ENCODE measurements at places on chromosomes 3 and 15.

GRCh38 chr3:55690177-55690576 is 203.1 kb upstream of the WNT5A start:
- no peak for DNase-seq

DNA sequence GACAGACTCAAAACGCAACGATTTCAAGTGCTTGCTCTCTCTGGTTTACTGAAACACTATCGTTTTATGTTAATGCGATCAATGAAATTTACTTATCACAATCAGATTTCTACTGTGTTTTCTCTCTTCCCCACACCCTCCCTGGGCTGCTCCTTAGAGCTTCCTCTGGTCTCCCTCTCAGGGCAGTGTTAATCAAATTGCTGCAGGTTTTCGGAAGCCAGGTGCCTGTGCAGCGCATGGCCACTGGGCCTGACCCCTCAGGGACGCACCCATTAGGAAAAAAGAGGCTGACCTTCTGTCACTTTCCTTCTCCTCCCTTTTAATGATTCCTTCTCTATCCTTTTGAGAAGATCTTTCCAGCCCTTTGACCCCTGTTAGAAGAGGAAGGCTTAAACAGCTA is 134.5 kb upstream of the ONECUT1 start:
- DNase-seq, result no peak

DNA sequence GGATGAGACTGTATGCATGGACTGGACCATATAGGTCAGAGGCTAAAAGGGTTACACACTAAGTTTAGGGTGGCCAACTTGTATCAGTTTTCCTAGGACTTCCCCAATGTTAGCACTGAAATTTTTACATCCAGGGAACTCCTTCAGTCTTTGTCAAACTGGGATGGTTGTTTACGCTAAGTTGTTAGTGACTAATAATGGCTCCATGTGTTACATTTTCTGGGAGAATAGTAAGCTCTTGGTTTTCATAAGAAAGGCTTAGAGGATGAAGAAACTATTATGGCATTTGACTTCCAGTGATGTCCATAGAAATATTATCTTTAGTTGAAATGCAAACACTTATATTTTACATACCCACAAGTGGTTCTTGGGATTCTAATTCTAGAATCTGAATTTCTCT is 57.9 kb upstream of the ST3GAL6 start:
- DNase-seq, result no peak

GRCh38 chr3:73719413-73719851 is 94.7 kb upstream of the PDZRN3 start:
- no peak for DNase-seq

DNA sequence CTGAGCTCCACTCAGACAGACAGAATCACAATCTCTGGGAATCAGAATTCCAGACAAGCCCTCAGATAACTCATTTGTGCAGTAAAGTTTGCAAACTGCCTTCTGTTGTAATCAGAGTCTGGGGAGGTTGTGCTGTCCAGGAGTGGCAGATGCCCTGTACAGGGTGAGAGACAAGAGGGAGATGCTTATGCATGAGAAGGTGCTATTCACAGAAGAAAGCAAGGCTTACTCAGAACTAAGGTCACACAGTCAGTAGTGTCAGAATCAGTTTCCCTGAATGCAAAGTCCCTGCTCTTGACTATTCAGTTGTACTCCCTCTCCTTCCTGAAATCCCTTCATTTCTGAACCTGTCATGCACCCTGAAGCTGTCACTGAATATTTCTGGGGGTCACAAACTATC is 43.7 kb downstream of the SRPRB start:
- DNase-seq, result no peak

DNA sequence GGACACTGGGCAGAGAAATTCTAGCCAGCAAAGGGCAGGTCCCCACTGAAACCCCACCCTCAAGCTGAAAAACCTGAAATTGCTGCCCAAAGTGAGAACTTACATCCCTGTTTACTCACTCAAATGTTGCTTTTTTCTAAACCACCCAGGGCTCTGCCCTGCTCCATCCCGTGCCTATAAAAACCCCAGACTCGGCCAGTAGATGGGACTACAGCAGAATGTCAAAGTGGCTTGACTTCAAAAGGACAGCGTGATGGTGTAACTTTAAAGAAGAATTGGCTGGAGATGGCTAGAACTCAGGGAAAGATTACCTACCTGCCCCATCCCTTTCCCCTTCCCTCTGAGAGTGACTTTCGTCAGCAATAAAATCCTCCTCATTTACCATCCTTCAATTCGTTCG is 246.9 kb downstream of the PYDC2 start:
- no peak for DNase-seq

Measured in AG09309 (cell line).